ENCODE measurements at places on chromosomes 3 and 15.

- DNase-seq = no peak
Observed at GRCh38 chr3:172726380-172726779, 15.5 kb upstream of the NCEH1 start.

GRCh38 chr3:30400926-30401325 lies 205.5 kb upstream of the TGFBR2 start:
- no peak for DNase-seq

DNA sequence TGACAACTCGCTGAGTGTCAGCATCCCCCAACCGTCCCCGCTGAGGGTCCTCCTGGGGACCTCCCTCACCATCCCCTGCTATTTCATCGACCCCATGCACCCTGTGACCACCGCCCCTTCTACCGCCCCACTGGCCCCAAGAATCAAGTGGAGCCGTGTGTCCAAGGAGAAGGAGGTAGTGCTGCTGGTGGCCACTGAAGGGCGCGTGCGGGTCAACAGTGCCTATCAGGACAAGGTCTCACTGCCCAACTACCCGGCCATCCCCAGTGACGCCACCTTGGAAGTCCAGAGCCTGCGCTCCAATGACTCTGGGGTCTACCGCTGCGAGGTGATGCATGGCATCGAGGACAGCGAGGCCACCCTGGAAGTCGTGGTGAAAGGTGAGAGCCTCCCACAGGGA lies 35.4 kb downstream of the ACAN start:
- no peak for DNase-seq

- DNase-seq = no peak
Observed at GRCh38 chr15:85539491-85539890, 159.1 kb downstream of the AKAP13 start.

- DNase-seq = no peak
Observed at GRCh38 chr3:38740537-38740936, 75.5 kb downstream of the SCN10A start.

GRCh38 chr15:81955382-81956062 lies 90.3 kb downstream of the MEX3B start:
- DNase-seq = no peak

DNA sequence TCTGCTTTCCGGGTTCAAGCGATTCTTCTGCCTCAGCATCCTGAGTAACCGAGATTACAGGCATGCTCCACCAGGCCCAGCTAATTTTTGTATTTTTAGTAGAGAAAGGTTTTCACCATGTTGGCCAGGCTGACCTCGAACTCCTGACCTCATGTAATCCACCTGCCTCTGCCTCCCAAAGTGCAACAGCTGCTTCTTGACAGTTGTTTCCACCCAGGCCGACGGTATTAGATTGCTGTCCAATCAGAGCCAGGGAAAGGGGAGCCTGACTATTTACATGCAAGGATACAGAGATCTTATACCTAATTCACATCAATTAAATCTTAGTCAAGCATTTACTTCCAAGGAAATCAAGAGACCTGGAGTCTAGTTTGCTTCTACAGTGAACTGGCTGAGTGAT lies 4.0 kb upstream of the CAPN3 start:
- DNase-seq = no peak
